Activated T-helper 9 cell treated with anti-CD3 and anti-CD28 coated beads, Interleukin-2, amount 50 U/mL, for 16 hours (primary cell): ENCODE measurements at places on chromosomes 2 and 18.
A peak's percentile ranks its signal among the peaks of the same experiment; 100 is the strongest.

GRCh38 chr2:200788121-200788718, 23.5 kb upstream of the BZW1 start:
- DNase-seq = no peak

DNA sequence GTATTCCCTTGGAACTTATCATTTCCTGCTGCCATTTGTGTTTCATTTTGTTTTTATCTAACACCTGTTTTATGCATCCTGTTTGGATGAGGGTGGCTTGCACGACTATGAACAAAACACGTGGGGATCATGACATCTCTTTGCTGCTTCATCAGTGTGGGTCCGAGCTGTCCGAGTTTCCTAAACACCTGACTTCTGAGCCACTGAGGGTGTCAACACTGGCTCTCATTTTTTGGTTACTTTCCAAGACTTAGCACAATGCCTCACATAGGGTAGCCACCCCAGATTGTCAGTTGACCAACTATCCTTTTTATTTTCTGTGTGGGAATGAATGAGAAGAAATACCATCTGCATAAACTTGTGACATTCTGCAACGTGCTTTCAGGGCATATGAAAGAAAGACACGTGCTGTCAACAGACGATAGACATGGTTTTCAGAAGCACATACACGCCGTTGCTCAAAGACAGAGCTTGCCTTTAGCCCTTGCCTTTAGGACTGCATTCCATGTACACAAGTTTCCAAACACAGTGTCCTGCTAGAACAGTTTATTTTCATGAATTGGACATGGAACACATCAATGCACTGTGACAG, 166.7 kb downstream of the MYT1L start:
- DNase-seq = no peak

DNA sequence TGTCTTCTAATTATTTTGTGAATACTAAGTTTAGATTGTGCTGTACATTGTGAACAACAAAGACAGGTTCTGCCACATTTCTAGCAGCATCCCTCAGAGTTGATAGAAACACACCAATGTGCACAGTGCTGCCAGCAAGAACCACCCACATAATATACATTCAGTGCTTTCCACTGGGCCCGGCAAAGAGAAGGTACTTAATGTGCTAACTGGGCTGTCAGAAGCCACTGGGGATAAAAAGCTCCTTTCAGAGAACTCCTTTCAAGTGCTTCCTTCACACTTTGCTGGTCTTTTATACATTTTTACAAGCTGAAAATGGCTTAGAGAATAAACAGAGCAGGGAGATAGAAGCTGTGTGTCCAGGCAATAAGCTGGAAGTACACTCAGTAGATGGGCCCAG, 58.0 kb upstream of the CAPN13 start:
- no peak for DNase-seq

- no peak for DNase-seq
Observed at GRCh38 chr2:166464187-166464586, 29.9 kb downstream of the SCN7A start.

- DNase-seq = no peak
Observed at GRCh38 chr2:119826370-119826961, 66.7 kb downstream of the PTPN4 start.

GRCh38 chr2:177989029-177989885, 83.3 kb downstream of the PDE11A start:
- DNase-seq = no peak

GRCh38 chr2:79861059-79861374, 348.2 kb downstream of the CTNNA2 start:
- no peak for DNase-seq

- no peak for DNase-seq
Observed at GRCh38 chr18:55354795-55355194, 233.2 kb downstream of the TCF4 start.

DNA sequence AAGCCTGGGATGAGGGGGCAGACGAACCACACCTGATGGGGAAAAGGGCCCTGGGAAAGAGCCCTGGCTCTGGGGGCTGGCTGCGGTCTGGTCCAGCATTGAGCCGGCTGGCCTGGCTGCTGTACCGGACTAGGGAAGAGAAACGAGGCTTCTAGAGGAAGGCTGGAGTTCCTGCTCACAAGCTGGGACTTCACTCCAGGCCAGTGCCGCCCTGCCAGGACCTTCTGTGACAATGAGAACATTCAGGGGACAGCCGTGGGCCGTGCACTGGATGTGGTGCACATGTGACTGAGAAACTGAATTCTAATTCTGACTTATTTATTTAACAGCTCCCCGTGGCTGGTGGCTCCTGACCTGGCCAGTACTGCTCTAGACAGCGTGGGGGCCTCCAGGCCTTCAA, 269.3 kb downstream of the HDAC4 start:
- DNase-seq = no peak

GRCh38 chr2:8000870-8001269, 681.0 kb upstream of the ID2 start:
- no peak for DNase-seq

GRCh38 chr2:147173189-147173581, 671.6 kb upstream of the ACVR2A start:
- no peak for DNase-seq

- no peak for DNase-seq
Observed at GRCh38 chr2:109531896-109532727, 81.7 kb downstream of the SEPTIN10 start.

GRCh38 chr2:8756716-8757115, 74.9 kb downstream of the ID2 start:
- DNase-seq = no peak

- no peak for DNase-seq
Observed at GRCh38 chr2:159131914-159132281, 154.6 kb downstream of the WDSUB1 start.

GRCh38 chr18:35038881-35039491, 2.2 kb upstream of the MAPRE2 start:
- DNase-seq = no peak

- no peak for DNase-seq
Observed at GRCh38 chr2:52918551-52918950, 849.1 kb upstream of the CHAC2 start.

DNA sequence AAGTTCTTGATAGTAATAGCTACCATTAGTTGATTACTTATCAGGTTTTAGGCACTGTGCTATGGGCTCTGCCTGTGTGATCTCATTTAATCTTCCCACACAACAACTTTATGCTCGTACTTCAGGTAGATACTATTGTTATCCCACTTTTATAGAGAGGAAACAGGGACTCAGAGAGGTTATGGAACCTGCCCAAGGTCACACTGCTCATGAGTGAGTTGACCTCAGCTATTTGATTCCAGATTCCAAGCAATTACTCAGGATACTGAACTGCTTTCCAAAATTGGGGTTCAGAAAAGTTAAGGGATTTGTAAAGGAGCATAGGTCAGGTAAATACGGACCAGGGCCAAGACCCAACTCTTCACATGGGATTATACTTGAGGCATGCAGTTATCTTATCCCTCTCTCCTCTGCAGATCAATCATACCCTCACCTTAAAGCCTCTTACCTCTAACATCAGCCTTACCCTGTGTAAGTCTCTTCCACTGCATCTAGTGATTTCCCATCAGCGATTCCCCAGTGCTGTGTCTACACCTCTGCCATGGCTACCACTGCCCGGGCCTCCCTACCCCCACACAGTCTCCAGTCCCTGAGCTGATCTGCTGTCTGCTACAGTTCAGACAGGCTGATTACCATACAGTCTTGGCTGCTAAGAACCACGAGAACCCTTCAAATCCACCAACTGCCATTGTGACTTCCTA, 74.4 kb downstream of the ANTXR1 start:
- DNase-seq = no peak

GRCh38 chr2:14891546-14891945, 259.0 kb downstream of the LRATD1 start:
- DNase-seq = no peak

GRCh38 chr2:43059183-43059897, 167.1 kb downstream of the ZFP36L2 start:
- DNase-seq = peak; percentile 17

GRCh38 chr2:152513681-152514080, 178.7 kb downstream of the FMNL2 start:
- DNase-seq = no peak

- no peak for DNase-seq
Observed at GRCh38 chr18:22841840-22842239, 91.3 kb upstream of the RBBP8 start.

GRCh38 chr2:53247956-53248735, 519.5 kb upstream of the CHAC2 start:
- no peak for DNase-seq

DNA sequence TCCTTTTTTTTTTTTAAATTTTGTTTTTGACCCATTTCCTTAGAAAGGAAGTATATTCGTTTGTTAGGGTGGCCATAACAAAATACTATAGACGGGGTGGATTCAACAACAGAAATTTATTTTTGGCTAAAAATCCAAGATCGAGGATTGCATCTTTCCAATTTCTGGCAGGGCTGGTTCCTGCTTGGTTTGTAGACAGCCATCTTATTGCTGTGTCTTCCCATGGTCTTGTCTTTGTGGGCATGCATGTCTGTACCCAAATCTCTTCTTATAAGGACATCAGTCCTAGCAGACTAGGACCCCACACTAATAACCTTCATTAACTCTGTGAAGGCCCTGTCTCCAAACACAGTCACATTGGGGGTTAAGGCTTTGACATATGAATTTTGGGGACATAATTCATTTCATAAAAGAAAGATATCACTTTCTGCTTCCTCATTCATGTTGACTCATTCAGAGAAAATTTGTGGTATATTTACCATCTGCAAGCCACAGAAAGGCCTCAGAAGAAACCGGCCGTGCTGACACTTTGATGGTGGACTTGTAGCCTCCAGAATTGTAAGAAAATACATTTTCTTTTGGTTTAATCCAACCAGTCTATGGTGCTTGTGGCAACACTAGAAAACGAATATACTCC, 262.1 kb downstream of the LPIN1 start:
- no peak for DNase-seq

GRCh38 chr2:205806143-205806905, 124.0 kb downstream of the NRP2 start:
- no peak for DNase-seq

DNA sequence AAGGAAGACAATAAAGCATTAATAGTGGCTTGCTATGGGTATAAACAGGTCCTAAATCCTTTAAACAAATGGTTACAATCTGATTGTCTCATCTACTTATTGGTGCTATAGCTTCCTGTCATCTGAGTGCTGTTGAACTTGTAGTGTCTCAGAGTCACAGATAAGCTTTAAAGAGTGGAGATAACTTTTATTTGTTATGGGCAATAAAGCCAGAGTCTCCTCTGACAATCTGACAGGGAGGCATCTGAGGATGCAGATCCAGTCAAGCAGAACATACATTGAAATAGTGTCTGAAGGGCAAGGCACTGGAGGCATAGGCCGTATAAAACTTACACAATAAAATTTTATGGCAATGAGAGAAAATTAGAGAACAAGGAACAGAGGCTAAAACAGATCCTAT, 1132.4 kb upstream of the CDH2 start:
- no peak for DNase-seq

GRCh38 chr2:24435391-24436316, 55.4 kb upstream of the NCOA1 start:
- DNase-seq = no peak

- no peak for DNase-seq
Observed at GRCh38 chr2:143994961-143995360, 525.0 kb downstream of the ZEB2 start.

DNA sequence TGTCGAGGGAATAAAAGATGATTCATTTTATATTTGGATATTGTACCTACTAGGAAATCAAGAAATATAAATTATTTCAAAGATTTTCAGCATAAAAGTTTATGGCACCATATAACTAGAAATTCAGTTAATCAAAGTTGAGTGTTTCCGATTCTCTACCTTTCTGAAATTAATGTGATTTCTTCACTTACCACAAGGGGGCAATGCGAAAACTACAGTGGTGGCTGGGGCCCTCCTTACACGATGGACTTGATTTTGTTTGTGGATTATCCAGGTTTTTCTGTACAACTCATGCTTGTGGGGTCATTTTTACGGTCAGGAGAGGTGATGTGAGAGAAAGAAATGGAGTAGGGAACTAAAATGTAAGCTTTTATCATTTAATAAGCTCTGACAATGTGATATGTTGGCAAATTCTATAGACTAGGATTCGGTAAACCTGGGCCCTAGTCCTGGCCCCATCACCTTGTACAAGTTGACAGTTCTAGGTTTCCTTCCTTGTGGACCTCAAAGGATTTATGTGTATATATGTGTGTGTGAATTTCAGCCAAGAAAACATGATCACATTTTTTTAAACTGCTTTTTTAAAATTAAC, 47.6 kb downstream of the G6PC2 start:
- DNase-seq = no peak

DNA sequence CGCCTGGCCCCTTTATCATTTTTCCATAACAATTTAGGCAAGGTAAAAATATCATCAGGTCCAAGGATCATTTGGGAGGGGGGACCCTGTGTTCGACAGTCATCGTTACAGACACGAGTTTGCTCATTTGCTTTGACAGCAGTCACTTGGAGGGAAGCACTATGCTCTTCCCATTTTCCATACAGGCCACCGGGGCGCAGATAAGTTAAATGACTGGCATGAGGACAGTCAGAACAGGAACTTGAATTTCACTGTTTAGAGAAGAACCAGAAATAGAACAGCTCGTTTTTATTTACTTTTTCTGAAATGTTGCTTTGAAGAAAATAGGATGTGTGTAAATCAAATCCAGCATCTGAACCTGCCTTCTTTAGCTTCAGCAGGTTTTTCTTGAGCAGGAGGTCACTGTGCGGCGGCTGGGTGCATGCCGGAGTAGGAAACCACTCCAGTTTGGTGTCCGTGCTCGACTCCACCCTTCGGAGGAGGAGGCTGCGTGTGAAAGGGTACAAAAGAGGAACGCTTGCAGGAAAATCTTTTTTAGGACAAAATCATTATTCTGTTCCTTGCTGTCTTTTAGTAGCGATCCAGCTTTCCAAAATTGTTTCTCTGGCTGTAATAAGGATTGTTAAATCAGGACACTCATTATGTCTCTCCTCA, 15.2 kb downstream of the NPAS2 start:
- no peak for DNase-seq

DNA sequence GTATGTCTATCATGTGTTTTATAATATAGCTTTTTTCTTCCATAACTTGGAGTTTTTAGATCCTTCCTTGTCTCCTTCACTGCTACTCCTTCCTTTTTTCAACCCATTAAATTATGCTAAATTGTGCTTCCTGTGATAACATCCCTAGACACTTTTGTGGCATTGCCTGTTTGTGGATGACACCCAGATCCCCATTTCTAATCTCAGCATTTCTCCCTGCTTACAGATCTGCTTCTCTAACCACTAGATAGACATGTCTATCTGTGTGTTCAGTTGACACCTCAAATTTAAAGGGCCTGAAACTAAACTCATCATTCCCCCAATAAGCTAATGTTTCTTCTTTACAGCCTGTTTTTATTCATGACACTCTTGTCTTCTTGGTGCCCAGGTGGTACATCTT, 244.8 kb downstream of the BABAM2 start:
- DNase-seq = no peak

- DNase-seq = no peak
Observed at GRCh38 chr2:55923982-55924321, 370 bp upstream of the EFEMP1 start.

GRCh38 chr2:55252832-55253231, 16.2 kb downstream of the MTIF2 start:
- no peak for DNase-seq

GRCh38 chr2:191666732-191667131, 11.2 kb upstream of the NABP1 start:
- DNase-seq = no peak
